ENCODE measurements at places on chromosomes 7 and 10. TPM values are rescaled to one million over a fixed set of nuclear protein-coding genes. Genes with fewer than 3 reads are reported as not detected.

- DNase-seq: no peak
These were observed 16.3 kb upstream of the SRGN start for GRCh38 chr10:69071610-69072009.

DNA sequence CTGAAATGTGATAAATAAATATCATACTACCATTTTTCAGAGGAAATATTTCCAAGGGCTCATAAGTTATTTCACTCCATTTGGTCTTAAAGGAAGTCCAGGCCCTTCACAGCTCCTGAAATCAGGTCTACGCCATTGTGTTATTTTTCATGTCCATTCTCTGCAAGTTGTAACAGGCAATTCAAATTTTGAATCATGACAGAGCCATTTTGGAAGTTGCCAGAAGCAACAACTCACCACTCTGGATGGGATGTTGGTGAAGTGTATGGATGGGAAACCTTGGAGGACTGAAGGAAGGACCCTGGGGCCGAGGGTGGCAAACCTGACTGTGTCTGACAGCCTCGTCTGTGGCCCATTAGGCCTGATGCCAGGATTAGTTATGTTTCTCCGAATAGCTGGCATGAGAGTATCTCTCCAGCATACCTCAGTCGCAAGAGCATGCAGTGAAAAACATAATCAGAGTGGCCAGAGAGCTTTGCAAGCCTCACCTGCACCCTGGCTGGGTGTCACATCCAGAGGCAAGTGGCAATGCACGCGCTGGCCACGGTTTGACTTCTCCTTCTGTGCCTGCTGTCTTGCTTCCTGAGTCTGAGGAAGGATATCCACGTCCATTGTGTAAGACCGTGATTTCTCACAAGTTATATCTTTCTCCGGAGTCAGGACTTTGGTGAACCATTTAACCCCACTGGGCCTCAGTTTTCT is 87.1 kb downstream of the NRP1 start:
- DNase-seq: no peak

The TYW1B gene
- 1.5 TPM for total RNA-seq

The EN2 gene
- total RNA-seq: not detected

The GCK gene
- 1.7 TPM for total RNA-seq

The IFIT1B gene
- total RNA-seq: not detected

The NPC1L1 gene
- total RNA-seq: 21.1 TPM

The FGFR2 gene
- total RNA-seq: 22.6 TPM

- DNase-seq: no peak
These were observed 81.0 kb downstream of the HACD1 start for GRCh38 chr10:17536221-17536620.

The C7orf57 gene
- total RNA-seq: not detected

GRCh38 chr7:128880791-128881457 is 18.3 kb downstream of the ATP6V1F start:
- no peak for DNase-seq

The ADAMTS14 gene
- 0.15 TPM for total RNA-seq

GRCh38 chr7:73394422-73394821 is 39.2 kb upstream of the FZD9 start:
- no peak for DNase-seq

DNA sequence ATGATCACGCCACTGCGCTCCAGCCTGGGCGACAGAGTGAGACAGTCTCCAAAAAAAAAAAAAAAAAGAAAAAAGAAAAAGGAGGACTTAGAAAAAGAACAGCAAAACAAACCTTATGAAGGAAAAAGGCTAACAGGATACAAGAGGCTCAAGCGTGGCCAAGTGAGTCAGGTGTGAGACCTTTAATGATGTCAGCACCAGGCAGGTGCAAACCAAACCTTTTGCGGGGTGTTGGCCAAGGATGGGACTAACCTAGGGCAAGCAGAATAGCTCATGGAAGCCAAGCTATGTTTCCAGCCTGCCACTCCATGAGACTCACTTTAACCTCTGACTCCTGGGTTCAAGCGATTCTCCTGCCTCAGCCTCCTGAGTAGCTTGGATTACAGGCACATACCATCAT is 11.3 kb upstream of the GNA12 start:
- no peak for DNase-seq

DNA sequence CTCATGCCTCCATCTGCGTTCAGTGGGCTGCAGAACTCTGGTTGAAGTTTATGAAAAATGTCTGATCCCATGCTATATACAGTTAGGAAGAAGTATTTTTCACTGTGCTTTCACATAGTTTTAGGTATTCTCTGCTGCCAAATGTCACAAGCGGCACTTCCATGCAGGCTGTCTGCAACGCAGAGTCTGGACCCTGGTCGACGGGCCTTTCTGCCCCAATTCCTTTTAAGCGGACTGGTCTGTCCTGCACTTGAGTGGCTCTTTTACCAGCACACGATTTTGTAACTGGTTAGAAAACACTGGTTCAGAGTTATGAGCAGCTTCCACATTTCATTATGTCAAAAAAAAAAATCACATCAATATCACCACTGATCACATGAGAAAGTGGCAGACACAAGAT is 143.0 kb downstream of the DIP2C start:
- no peak for DNase-seq

The PHYHIPL gene
- 0.93 TPM for total RNA-seq

DNA sequence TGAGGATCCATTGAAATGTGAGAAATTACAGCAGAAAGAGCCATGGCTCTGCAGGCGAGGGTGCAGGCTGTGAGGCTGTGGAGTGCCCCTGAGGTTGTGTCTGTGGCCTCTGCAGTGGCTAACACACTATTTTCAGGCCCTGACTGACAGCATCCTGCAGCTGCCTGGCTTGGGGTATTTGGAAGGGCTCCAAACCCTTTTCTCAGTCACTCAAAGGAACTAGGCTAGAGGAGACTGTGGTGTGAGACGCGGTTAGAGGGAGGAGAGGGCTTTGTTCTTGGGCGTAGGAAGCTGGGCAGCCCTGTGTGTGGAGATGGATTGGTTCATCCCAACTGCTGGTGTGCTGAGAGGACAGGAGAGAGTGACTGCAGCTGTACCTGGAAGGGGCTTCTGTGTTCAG is 134.9 kb downstream of the RAMP3 start:
- no peak for DNase-seq

- DNase-seq: no peak
These were observed 553 bp upstream of the ADD3 start for GRCh38 chr10:110007161-110007700.

All from left lobe of liver (tissue), 2 donors.